ENCODE measurements at places on chromosomes 1 and 21.

- DNase-seq: no peak
Observed at GRCh38 chr1:115656461-115657077, 14.8 kb downstream of the VANGL1 start.

GRCh38 chr1:53755874-53756273 is 16.9 kb upstream of the GLIS1 start:
- DNase-seq: no peak

- no peak for DNase-seq
Observed at GRCh38 chr1:27645071-27645415, 10.1 kb upstream of the FGR start.

DNA sequence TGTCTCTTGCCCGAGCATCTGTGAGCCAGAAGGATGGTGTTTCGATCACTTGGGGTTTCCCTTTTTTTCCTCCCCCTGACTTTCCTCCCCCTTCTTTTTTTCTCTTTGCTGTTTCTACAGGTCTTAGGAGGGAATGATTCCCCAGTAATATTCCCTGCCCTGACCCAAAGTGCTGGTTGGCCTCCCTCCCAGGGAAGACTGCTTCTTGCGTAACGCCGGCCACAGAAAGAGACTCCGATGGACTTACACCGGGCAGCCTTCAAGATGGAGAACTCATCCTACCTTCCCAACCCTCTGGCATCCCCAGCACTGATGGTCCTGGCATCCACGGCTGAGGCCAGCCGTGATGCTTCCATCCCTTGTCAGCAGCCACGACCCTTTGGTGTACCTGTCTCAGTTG is 6.8 kb downstream of the RNF220 start:
- DNase-seq: no peak

Measured in BJ (cell line).